Renal cortical epithelial cell (primary cell): ENCODE measurements at places on chromosomes 3 and 15.

DNA sequence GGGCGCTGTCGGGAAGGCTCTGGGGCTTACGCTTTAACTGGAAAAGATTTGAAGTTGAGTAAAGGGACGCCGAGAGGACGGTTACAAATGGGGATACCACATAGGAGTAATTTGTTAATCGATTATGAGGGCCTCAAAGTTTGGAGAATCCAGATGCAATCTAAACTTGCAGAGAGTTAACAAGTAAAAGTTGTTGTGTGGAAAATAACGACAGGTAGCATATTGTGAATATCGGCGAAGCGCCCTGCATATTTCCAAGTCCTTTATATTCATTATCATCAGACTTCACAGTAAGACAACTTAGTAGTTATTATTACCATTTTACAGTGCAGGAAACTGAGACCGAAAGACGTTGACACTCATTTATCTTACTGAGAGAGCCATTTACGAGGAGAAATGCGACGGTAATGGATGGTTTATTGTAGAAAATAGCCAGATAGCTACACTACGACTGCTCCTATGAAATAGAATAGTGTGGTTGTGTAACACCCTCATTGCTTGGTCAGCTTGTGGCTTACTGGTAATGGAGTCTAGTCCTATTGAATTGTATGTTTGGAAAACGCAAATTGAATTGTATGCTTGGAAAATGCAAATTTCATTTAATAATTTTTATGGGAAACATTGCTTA is 700 bp downstream of the MKRN2 start:
- peak; percentile 64 for DNase-seq

DNA sequence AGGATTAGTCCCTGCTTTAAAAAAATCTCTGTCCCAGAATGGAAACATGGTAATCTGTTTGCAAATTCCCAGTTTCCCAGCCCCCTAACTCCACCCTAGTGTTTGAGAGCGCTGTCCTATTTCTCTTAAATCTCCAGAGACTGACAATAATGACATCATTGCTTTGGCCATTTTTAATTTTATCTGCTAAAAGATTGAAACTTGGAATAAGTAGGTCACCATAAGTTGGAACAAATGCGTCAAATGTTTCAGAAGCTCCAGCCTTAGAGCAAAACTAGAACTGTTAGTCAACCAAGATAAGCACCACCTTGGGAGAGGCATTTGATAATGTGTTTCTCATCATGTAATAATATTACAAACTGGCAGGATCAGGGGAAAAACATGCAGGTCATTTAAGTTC is 25.7 kb upstream of the MB21D2 start:
- no peak for DNase-seq

GRCh38 chr3:26307192-26307591 is 315.4 kb upstream of the LRRC3B start:
- DNase-seq = no peak

GRCh38 chr3:72440491-72440890 is 407.8 kb downstream of the SHQ1 start:
- DNase-seq = no peak

- DNase-seq = no peak
These were observed 78.1 kb downstream of the COL8A1 start for GRCh38 chr3:99716463-99716995.

GRCh38 chr3:100956276-100956675 is 36.9 kb downstream of the ABI3BP start:
- DNase-seq = no peak

DNA sequence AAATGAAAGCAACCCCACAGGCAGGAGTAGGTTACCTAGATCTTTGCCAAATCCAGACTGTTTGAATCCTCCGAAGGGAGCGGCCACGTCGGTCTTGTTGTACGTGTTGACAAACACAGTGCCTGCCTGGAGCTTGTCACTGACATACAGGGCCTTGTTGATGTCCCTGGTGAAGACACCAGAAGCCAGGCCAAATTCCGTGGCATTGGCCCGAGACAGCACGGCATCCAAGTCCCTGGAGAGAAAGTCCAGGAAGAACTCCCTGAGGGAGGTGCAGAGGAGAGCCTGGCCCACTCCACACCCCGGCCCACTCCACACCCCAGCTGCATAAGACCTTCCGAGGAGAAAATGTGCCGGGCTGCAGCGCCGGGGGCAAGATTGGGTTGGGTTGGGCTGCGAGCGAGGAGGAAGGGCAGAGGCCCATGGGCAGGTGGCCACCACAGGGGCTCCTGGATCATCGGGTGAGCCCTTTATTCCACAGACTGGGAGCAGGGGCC is 21.8 kb upstream of the SLC41A3 start:
- DNase-seq = no peak

DNA sequence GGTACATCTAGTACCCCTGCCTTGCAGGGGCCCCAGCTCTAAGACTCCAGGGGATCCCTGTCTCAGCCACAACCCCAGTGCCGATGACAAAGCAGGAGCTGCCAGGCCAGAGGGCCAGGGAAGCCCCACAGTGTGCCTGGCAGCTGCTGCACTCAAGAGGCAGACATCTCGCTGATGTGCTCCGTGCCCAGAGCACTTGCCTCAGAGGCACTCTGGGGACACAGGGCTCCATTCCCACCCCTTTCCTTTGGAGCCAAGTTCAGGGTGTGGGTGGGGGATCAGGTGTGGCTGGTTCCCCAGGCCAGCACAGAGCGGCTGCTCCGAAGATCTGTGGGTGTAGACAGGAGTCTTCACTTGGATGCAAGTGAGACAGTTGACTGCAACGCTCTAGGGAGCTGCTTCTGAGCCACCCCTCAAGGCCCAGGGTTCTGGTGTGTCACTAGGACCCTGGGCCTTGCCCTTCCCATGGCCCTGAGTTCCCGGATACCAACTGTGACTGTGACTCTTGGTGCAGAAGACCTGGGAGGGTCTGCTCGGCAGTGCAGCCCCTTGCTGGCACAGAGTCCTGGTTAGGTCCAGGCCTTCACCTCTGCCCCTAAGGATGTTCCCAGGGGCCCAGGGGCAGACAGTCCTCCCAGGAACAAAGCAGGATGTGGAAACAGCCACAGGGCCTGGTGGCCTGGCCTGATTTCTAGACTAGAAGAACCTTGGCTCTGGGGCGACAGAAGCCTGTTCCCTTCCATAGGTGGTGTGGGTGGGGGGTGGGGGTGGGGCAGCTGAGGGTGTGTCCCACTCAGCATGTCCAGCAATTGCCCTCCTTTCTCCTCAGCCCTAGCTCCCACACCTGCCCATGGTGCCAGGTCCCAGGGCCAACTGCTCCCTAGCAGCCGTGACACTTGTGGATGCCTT is 2.5 kb downstream of the NT5DC2 start:
- no peak for DNase-seq

DNA sequence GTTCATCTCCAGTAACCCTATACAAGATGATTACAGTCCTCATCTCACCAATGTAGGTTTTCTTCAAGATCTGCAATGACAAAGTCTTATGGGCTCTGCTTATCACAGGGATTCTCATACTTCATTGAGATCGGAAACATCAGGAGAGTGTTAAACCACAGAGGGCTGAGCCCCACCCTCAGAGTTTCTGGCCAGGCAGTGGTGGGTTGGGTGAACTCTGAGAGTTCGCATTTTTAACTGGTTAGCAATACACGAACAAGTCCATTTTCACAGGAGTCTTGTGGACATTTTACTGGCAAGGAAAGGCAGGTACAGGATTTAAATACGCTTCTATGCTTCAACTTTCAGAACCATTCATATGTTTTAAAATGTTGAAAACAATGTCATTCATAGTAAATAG is 366.7 kb upstream of the ROBO2 start:
- DNase-seq = no peak

DNA sequence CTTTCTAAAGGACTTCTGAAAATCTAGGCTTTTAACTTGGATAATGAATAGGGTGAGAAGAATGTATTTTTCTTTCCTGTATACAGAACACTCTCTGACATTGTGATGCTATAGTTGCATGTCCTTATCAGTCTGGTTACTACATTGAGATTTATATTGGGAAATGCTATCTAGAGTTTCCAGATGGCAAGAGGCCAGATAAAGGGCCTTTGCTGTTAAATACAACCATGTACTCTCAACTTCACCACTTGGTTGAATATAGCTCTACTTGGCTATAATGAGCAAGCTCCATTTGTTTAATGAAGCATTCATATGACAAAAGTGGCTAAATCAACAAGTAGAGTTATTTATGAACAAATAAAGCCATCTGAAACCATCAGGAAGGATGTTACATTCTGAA is 91.0 kb downstream of the IGSF11 start:
- no peak for DNase-seq

DNA sequence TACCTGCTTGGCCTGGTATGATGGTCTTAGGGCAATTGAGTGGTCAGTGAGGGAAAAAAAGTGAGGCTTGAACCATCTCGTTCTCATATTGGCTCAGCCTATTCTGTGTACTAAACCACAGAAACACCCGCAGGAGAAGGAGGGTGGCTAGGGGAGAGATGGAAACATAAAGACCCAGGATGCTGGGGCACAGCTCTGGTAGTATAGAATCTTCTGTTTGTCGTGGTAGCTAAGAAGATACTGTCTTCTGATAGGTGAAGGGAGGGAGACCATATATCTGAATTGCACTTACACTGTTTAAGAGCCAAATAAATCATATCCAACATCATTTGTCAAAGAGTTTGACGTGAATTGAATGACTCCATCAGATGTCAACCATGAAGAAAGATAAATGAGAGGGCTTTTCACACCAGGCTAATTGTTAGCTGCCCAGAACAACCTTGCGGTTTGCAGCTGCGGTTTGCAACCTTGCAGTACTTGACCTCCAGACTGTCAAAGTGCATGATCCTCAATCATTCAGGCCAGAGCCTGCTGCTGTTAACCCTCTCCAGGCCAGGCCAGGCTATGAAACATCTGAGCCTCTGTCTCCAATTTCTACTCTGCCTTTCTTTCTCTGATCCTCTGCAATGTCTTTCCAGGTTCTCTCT is 40.9 kb upstream of the PIK3R4 start:
- no peak for DNase-seq
